Right atrium auricular region (tissue), 2 donors: ENCODE measurements at places on chromosomes 5 and 9.

- DNase-seq = no peak
Observed at GRCh38 chr5:14040542-14040941, 96.1 kb upstream of the DNAH5 start.

DNA sequence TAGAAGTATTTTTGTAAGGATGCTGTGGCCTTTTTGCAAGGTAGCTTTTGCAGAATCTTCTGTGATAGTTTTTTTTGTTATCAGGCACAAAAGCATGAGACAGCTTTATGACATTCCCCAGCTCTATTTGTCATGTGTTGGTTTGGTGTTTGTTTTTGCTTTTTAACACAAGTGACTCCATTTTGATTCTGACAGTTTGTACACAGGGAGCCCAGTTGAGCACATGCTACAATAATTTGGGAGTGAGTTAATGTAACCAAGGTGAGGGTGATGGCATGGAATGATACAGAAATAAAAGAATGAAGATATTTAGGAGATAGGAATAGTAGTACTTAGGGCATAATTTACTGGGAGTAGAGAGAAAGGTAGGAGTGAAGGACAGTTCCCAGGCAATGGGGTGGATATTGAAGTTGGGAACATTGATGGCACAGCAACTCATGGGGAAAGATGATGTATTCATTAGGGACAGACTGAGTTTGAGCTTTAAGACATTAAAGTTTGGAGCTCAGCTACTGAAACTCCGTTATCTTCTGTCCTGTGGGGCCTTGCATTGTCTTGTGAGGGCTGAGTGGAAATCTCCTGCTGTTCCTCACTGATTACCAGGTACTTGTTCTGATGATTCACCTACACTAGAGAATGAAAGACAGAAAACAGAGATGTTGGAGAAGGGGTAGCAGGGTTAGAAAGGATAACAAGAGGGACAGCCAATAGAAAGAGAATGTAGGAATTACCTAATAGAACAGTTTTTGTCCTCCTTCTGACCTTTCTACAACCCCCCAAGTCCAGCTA is 88.3 kb upstream of the CCDC112 start:
- no peak for DNase-seq

GRCh38 chr5:159210210-159210661 is 883 bp upstream of the RNF145 start:
- DNase-seq = no peak

DNA sequence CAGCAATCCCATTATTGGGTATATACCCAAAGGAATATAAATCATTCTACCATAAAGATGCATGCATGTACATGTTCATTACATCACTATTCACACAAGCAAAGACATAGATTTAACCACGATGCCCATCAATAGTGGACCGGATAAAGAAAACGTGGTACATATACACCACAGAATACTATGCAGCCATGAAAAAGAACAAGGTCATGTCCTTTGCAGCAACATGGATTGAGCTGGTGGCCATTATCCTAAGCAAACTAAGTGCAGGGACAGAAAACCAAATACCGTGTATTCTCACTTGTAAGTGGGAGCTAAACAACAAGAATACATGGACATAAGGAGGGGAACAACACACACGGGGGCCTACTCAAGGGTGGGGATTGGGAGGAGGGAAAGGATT is 33.8 kb upstream of the LAMC3 start:
- DNase-seq = no peak

- no peak for DNase-seq
Observed at GRCh38 chr5:139925650-139926640, 117.2 kb downstream of the NRG2 start.

DNA sequence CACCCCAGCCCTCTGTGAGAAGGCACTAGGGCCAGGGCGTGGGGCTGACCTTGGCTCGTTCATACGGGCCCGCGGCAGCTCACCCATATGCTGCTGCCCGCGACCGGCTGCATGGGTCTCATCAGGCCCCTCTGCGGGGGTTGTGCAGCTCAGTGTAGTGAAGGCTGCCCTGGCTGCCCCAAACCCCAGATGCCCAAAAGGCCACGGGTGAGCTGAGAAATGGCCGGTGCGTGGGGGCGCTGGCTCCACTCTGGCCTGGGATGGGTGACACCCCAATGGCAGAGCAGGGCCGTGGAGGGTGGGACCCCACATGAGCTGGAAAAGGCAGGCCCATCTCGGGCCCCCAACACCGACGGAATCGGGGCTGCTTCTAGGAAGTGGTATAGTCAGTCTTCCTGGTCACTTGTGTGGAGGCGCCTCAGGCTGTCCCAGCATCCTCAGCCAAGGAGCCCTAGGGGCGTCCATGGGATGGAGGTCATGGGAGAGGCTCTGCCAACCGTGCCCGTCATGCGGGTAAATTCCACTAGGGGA is 19.4 kb upstream of the LRRC14B start:
- no peak for DNase-seq

GRCh38 chr5:68381909-68382308 is 166.4 kb downstream of the PIK3R1 start:
- DNase-seq = peak; percentile 67

GRCh38 chr9:25207402-25208195 is 470.6 kb downstream of the TUSC1 start:
- DNase-seq = no peak

DNA sequence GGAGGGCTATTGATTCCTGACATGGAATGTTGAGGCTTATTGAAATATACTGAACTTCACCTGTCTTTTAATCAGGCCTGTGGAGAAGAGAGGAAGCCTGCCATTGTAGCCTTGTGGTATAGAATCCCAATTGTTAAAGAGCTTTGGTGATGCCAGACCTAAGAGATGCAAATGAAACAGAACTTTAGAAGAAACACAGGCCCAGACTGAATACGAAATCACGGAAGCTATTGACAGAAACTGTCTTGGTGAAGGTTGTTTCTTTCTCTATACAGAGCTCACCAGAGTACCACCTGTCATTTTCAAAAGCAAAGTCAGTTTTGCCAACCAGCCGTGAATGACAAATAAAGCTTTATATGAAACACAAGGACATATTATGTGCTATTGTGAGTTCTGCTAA is 660.3 kb downstream of the ISL1 start:
- no peak for DNase-seq

- DNase-seq = no peak
Observed at GRCh38 chr5:117680426-117680825, 1105.8 kb upstream of the SEMA6A start.

- no peak for DNase-seq
Observed at GRCh38 chr5:118937393-118938061, 50.8 kb downstream of the DTWD2 start.

GRCh38 chr5:852431-853401 is 1.9 kb upstream of the ZDHHC11 start:
- DNase-seq = no peak

- no peak for DNase-seq
Observed at GRCh38 chr9:131019388-131020239, 10.6 kb downstream of the LAMC3 start.

- DNase-seq = no peak
Observed at GRCh38 chr9:103625161-103625804, 468.8 kb upstream of the SMC2 start.

GRCh38 chr5:95284572-95285408 is at the start of gene MCTP1:
TSS of gene MCTP1 (minus strand) at chr5:95285094.
- no peak for DNase-seq

DNA sequence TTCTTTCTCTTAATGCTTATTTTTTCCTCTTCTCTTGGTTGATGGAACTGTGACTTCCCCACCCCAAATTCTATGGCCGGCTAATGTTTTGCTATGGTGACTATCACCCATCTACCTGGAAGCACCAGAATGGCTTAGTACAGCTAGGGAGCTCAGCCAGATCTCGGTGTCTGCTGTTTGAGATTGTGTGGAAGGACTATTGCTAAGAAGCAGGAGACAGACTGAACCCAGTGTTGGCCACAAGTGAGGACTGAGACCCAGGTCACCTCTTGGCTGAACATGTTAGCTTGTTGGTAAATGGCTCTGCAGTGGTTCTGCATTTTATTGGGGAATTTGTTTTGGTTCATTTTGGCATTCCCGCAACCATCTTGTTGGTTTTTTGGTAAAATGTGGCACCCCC is 2.7 kb downstream of the PRRC2B start:
- DNase-seq = no peak

GRCh38 chr9:130321539-130321938 is 56.0 kb downstream of the HMCN2 start:
- DNase-seq = no peak

- DNase-seq = no peak
Observed at GRCh38 chr9:14323083-14323971, 9.4 kb upstream of the NFIB start.

GRCh38 chr5:164012371-164012770 is 507.0 kb downstream of the MAT2B start:
- no peak for DNase-seq

DNA sequence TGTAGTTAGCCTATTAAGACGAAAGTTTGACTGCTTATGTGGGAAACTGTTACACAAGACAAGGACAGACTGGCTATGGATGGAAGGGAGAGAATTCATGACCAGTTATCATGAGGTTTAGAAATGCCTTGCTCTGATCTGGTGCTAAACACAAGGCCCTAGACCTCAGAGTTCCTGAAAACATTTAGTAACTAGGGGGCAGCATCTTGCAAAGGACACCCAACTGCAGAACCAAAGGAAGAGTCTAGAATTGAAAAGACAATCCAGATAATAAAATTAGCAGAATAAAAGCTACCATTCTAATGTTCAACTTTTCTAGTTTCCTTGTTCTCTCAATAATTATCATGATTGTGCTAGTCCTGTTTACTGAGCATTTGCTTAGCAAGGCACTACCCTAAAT is 130.5 kb upstream of the GPR151 start:
- no peak for DNase-seq

DNA sequence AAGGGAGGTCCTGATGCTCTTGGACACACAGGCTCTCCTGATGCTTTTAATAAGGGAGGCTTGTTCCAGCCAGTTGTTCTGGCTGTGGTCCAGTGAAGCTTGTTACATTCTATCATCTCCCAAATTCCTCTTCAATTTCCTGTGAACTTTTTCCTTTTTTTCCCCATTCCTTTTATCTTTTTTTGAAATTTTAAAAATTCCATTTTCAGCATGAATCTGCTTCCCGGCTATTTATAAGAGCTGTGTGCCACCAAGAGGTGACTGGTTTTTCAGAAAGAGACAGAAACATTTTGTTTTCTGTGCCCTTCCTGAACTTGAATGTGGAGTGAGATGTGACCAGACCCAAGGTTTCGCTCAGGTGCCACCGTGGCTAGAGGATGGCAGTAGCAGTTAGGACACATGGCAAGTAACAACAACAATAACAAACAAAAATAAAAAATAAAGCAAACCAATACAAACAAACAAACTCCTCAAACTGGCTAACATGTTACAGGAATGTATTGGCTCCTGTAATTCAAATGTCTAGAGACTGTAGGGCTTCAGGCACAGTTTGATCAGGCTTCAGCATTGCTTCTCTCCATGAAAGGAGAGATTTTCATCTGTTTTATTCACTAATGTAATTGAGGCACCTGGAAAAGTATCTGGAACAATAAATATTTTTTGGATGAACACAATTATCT is 121.1 kb downstream of the BOD1 start:
- no peak for DNase-seq
